ENCODE measurements at places on chromosomes 2 and 18.

- DNase-seq = no peak
These were observed 30.4 kb downstream of the ANKRD44 start for GRCh38 chr2:197280015-197280702.

DNA sequence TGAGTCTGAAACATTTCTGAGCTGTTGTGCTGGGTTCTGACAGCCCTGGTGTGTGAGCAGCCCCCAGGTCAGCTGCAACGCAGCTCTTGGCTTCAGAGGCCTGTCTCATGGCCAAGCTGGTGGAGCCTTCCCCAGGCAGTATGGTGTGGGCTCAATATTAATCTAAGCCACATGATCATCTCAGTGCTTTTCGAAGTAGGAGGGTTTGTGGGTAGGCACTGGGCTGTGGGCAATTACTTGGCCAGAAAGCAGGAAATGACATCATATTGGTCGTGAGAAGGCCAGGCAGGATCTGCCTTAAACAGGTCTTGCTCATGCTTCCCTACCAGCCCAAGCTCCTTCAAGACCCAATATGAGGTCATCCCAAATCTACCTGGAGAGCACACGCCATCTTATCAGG, 26.9 kb downstream of the LOXHD1 start:
- DNase-seq = no peak

DNA sequence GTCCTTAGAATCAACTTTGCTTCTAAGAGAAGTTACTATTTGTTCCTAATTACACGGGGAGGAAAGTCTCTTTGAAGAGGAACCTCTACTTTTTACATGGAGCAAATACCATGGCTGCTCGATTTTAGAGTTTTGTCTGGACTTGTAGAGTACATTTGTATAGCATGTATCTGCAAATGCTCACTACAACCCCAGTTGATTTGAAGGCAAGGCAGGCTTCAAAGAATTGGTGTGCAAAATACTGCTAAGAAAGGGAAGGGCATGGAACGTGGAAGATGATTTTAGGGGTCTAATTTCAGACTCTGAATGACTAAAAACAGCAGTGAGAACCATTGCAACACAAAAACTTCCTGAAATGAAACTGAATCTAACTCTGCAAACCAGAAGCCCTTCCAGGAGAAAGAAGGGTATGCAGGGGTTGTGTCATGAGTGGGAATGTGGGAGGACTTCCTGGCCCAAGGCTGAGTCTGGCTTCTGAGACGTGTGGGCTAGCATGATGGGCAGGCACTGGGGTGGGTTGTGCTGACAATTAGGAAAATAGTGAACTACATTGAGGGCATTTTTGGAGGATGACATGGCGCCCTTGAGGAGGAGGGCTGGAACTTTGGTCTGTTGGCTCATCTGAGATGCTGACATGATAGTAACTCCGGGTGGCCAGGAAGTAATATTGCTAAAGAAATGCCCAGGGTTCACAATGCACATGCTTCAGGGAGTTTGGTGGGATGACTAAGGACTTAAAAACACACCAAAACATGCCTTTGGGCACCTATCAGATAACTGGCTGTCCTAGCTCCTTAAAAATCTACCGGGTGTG, 18.9 kb upstream of the IL1R2 start:
- DNase-seq = peak; percentile 91

- no peak for DNase-seq
These were observed 41.1 kb upstream of the FAHD2A start for GRCh38 chr2:95361216-95361980.

DNA sequence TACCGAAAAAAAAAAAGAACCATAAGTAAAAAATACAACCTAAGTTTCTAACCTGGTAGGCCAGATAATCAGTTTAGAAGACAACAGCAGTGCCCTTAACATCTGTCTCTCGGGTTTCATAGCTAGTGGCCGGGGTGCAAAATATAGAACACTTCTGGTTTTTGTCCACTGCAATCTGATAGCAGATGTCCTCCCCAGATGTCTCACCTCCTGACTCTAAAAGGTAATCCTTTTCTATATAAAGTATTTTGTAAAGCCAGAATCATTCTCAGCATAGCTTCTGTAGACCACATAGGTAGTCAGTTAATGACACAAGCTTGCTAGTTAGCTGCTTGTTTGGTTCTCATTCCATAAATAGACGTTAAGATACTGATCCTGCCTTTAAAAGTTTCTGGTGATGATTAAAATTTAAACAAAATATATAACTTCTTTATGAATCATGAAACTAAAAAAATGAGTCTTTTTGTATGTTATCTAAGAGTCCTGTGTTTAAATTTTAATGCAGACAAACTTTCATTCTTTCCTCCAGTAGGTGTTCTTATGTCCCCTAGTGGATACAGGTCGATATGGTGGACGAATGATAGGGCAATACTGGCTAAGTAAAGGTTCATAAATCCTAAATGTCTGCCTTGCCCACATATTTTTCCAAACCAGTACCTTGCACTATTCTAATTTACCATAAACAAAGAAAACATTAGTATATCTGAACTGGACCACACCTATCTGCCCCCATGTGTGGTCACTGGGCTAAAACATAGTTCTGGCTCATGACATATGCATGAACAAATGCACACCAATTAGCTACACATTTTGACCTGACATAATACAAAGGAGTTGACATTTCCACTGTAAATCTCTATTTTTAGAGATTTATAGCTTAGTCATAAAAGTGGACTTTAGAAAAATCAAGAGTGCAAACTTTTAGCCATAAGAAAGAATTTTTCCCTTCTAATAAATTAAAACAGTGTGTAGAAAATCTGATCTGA, 171.0 kb downstream of the SRBD1 start:
- no peak for DNase-seq

DNA sequence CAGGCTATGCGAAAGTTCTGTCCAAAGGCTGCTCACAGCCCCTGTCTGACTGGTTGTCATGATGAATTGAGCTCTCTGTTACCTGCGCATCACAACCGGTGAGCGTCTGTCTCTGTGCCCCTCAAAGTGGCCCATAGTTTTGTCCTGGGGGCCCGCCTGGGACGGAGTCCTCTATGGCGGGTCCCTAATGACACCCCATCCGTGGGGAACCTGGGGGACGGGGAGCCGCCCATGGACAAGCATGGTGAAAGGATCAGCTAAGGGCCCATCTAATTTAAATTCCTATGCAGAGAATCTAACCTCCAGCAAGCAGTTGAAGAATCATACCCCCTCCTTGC, 473 bp downstream of the ELMOD3 start:
- DNase-seq = no peak

DNA sequence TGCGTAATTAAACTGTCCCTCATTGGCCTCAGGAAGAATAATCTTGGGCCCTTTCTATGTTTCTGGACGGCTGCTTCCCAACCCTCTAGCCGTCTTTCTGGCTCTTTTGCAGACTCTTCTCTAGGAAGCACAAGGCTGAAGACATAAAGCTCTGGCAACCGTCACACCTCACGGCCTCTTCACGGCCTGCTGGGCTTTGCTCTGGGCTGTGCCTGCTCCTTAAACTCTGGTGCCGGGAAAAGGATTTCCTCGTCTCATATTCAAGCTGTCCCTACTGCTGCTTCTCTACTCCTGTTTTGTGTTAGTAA, 36.0 kb upstream of the WIPF1 start:
- no peak for DNase-seq

DNA sequence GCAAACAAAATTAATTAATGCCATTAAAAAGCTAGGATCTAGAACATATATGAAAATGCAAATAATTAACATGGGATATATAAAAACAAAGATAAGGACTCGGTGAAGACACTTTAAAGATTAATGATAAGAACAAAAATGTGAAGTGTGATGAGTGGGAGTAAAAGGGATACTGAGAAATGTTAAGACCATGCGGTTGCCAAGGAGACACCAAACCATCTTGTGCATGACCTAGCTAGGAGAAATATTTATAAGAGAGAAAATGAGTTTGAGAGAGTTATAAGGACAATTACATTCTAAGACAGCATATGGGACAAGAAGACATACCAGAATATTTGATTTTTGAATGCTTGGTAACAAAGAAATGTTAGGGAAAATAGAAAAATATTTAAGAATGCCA, 25.4 kb upstream of the MAP2 start:
- DNase-seq = no peak

- DNase-seq = no peak
These were observed 220.1 kb downstream of the OSR1 start for GRCh38 chr2:19138264-19138825.

DNA sequence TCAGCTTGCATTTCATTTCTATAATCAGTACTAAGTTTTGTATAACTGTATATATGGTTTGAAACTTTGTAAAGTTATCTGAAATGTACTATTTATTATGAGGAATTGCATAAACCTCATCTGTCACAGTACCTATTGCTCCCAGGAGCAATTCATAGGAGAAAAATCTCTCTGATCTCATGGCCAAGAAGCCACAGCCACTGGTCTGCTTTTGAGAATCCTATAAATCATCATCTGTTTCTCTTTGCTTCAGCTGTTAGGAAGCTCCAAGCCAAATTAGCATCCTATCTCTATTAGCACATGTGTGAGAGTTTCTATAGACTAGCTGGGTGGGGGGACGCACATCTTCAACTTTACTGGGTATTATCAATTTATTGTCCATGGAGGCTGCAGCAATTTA, 210.3 kb downstream of the CYP26B1 start:
- no peak for DNase-seq

- DNase-seq = no peak
These were observed 55.7 kb downstream of the DNMT3A start for GRCh38 chr2:25286025-25286400.

GRCh38 chr2:224919472-224920110, 122.7 kb downstream of the DOCK10 start:
- DNase-seq = no peak

DNA sequence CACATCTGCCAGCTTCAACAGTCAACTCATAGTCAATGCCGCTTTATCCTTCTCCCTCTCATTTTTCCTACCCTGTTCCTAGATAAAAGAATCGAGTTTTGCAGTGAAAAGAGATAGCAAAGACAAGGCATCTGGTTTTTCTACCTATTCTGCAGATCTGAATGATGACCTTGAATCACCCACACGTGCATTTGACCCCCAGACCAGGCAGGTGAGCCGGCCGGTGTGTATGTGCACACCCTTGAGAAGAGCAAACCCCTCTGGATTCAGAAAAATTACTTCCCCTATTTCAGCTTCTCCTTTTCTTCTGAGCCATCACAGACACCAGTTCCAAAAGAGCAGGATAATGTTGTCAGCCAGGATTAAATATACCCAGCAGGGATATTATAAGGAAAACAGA, 115.6 kb upstream of the ST6GAL2 start:
- DNase-seq = no peak

DNA sequence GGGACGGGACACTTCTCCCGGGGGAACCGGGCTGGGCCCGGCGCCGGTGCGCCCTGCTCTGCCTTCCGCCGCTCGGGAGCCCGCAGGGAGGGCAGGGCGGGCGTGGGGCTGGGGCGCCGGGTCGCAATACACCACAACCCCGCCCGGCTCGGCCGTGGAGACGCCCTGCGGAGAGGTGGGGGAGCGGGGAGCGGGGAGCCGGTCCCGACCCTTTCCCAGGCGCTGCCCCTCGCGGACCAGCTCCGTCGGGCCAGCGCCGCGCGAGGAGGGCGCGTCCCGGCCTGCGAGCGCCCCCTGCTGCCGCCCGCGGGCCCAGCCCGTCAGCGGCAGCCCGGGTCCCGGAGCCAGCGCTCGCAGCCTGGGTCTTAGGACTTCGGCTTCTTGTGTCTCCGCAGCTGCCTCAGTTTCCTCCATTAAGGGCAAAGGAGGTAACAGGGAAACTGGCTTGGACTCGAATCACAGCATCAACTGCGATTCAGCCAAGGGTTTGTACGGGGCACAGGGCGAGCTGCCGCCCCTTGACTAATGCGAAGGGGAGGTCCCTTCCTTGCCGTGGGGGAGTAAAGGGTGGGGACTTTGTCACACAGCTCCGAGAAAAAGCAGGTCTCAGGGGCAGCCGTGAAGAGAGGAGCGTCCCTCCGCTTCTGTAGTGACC, 635 bp upstream of the ADRA2B start:
- no peak for DNase-seq

DNA sequence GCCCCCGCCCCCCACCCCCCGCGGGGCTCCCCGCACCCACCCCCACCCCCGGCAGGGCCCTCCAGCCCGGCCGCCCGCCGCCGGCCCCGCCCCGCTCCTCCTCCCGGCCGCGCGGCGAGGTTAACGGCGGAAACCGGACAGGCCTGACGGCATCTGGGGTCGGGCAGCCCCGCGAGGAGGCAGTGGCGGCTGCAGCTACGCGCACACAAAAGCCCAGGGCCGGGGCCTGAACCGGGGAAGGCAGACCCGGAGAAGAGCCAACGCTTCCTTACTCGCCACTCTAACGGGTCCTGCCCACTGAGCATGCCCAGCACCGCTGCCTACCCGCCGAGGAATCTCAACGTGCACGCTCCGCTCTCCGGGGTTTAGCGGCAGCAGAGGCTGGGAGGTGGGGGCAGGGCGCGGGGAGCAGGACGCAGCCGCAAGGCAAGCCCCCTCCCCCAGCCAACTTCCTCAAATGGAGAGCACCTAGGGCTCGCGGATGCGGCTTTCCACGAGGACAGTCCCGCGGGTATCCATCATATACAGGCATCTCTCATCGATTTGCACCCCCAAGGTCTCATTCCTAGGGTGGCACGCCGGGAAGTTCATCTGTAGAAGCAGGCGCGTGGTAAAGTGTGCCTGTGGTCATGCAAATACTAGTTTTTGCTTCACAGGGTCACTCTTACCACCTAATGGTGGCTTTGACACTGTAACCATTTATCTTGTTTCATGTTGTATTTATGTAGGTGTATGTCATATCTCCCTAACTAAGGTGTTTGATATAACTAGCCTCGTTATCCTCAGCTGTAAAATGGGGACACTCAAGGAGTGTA, at the start of gene MEMO1:
Gene MEMO1, minus strand, starts transcription at position 339 of the 815 bp plus-strand sequence. CDS start 761 bp downstream, outside the sequence.
- DNase-seq = peak; percentile 92

GRCh38 chr18:56632070-56633022, 6.0 kb downstream of the TXNL1 start:
- DNase-seq = no peak

DNA sequence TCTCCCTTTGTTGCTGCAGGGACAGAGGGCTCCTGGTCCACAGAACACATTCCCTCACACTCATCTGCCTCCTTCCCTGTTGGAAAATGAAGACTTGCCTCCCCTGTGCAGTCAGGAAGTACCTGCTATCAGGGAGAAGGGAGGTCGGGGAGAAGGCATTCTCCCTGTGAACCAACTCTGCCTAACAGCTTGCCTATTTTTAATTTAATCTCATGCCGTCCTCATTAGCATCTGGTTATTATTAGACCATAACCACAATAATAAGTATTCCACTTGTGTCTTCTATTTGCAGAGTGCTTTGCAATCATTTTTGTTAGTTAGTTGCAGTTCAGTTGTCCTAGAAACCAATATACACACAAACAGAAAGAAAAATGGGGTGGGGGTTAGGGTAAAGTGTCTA, 232.6 kb upstream of the SKOR2 start:
- DNase-seq = no peak
